ELR (cell line): ENCODE measurements at places on chromosomes 6 and 20.

DNA sequence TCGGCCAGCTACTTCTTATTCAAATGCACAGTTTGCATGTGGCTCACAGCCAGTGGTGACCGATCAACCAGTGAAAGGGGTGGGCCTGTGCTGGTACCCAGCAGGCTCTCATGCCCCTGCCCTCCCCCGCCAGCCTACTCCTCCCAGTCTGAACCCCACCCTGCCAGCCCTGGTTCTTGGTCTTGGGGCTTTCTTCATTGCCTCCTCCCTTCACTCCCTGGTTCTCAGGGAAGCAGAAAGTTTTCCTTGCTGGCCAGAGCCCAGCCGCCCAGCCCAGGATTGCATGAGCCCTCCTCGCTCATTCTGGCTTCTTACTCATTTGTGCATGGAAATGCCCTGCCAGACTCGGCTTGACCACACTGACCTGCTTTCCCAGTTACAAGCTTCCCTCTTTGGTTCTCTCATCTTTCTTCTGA is 40.8 kb downstream of the KCNK17 start:
- DNase-seq: no peak

DNA sequence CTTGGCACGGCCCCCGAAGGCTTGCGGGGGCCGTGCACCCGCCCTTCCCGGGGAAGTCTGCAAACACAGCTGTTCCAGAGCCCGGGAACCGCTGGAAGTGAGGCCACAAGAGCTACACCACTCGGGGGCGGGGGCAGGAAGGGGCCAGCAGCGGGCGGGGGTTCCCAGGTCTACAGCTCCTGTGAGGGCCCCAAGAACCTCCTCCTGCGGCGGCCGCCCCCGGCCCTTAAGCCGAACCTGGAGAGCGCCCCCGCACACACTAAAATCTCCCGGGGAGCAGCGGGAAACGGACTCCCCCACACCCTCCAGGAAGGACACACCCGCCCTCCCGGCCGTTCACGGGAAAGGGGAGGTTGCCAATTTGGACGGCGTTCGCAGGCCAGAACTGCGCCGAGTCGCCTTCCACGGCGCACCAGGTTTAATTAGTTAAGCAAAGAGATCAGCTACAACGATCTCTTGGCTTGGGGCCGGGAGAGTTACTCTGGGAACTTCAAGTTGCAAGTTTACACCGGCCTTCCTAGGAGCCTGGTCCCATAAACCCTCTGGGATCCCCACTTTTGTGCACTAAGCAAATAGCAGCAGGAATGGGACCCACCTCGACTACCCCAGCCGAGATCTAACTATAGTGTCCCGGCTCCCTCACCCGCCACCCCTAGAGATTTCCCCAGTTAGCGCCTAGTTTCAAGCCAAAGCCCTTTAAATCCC is 1.7 kb downstream of the JAG1 start:
- DNase-seq: peak; percentile 51

- peak; percentile 72 for DNase-seq
Measured at GRCh38 chr6:159692303-159693127, 526 bp downstream of the SOD2 start.

DNA sequence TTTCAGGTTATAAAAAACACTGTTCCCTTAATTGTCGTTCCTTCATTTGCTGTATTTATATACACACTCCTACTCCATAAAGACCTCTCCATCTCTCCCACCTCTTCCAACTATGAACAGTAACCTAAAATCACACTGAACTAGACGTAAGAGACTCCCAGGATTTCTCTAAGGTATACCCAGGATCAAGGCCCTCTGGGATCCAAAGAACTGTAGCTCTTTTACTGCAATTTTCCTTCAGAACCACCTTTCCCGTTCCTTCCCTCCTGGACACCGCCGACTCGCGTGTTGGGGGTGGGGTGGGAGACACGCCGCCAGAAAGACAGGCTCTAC is 680 bp downstream of the LATS1 start:
- DNase-seq: no peak

GRCh38 chr6:129694036-129694435 is 15.9 kb downstream of the ARHGAP18 start:
- DNase-seq: no peak

DNA sequence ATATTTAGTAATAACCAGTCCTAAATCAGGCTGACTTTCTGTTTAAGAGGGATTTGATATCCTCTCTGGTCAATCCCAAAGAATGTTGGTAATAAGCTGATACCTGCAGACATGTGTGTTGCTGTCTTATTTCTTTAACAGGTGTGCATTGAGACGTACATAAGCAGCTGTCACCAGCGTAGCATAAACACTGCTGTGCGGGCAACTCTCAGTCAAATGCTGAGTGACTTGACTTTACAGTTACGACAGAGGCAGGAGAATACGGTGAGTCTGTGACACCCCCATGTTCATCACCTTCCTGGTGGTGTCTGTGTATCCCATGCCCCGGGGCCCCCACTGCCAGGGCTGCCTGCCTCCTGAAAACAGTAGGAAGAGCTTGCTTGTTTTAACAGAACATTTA is 20.1 kb upstream of the PBOV1 start:
- DNase-seq: no peak

- no peak for DNase-seq
Measured at GRCh38 chr6:91196729-91197128, 609.9 kb upstream of the MAP3K7 start.
